ENCODE measurements at places on chromosomes 3 and 15.

DNA sequence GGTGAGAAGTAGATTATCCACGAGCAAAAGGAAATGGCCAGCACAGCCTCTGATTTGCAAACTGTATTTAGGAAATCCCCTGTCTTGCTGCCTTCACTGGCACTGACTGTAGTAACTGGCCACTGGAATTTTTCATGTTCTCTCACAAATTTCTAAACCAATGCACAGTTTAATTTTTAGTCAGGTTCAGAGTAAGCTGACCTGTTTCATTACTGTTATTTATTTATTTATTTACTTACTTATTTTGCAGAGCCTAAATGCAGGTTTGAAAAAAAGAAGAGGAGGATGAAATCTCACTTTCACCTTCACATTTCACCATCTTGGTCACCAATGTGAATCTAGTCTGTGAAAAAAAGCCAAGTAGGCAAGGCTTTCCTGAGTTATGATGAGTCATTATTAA, 291.0 kb downstream of the PLOD2 start:
- no peak for DNase-seq

GRCh38 chr3:104359546-104359945, 1007.2 kb upstream of the ALCAM start:
- no peak for DNase-seq

DNA sequence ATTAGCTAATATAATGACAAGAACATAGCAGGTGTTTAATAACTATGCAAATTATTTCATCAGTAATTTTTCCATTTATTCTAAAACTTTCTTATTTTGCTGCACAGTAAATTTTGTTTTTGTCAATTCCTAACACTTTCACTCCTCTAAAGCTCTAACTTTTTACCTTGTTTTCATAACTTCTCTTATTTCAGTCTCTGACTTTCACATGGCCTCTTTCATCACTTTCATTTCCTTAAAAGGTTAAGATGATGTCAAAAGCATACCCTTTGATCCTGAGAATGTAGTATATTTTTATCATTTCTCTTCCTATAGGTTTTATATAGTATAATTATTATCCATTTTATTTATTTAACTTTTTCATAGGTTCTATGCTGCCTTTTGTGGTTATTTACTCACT, 1325.8 kb upstream of the ALCAM start:
- DNase-seq, result no peak

DNA sequence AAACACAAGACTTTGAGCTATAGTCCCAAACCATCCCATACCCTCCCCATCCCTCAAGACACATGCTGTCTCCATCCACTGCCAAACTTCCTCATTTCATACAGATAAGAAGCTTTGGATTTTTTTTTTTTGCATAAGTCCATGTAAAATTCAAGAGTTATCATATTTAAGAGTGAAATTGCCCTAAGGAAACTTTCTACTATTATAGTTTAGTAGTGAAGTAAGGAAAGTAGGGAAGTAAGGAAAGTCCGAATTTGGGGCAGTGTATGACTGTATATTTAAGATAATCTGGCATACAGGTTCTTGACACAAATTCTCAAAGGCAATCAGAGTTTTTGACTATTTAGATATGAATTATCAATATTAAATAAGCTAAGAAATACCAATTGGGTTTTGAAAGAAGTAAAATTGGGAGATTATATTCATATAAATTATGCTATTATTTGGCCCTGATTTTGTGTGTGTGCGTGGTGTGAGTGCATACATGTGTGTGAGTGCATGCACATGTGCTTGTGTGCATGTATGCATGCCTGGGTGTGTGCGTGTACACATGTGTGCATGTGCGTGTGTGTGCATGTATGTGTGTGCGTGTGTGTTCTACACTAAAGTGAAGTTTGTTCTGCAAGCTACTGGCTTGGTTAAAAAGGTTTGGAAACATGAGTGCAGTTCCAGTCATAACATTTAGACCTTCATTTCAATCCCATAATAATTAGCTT, 83.6 kb upstream of the MBNL1 start:
- DNase-seq, result no peak

DNA sequence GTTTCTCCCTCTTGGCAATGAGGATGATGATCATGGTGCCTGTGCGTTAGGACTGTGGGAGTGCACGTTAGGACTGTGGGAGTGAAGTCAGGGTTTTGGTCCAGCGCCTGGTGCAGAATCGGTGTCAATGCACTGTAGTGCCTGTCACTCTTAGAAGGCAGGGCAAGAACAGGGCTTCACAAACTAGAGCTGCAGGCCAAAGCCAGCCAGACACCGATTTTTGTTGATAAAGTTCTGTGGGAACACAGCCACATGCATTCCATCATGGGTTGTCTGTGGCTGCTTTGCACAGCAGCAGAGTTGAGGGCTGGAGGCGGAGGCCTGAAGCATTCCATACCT, 32.6 kb upstream of the NR2C2 start:
- DNase-seq, result no peak

DNA sequence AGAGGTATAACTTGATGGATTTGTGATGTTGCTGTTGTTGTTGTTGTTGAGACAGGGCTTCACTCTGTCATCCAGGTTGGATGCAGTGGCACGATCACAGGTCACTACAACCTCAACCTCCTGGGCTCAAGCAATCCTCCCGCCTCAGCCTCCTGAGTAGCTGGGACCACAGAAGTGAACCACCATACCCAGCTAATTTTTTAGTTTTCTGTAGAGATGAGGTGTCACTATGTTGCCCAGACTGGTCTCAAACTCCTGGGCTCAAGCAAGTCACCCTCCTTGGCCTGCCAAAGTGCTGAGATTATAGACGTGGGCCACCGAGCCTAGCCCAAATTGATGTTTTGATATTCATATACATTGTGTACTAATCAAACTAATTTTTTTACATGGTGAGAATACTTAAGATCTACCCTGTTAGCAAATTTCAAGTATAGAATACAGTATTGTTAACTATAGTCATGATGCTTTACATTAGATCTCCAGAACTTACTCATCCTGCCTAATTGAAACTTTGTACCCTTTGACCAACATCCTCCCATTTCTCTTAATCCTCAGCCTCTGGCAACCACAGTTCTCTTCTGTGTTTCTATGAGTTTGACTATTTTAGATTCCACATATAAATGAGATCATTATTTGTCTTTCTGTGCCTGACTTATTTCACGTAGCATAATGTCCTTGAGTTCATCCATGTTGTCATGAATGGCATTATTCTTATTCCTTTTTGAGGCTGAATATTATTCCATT, 23.2 kb downstream of the LMCD1 start:
- no peak for DNase-seq

GRCh38 chr3:87901141-87901540, 157.7 kb downstream of the CGGBP1 start:
- no peak for DNase-seq

- DNase-seq, result no peak
These were observed 99.7 kb downstream of the RARB start for GRCh38 chr3:25527801-25528200.

DNA sequence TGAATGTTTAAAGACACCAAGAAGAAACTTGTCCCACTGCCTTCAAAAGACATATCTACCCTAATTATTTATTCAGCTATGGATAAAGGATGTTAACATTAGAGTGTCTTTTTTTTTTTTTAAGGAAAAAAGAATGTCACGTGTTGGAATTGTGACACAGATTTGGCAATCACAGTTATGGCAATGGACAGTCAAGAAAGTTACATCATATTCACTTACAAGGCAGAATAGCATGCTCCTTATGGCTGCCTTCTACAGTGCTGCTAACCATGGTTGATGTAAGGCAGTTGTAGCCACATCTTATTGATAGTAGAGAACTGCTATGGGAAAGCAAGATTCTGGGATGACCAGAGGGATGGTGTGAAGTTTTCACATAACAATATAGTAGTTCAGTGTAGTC, 128.8 kb upstream of the ZBTB20 start:
- no peak for DNase-seq

Measured in NCI-H82 (cell line).